ENCODE measurements at places on chromosomes 11 and 22.

DNA sequence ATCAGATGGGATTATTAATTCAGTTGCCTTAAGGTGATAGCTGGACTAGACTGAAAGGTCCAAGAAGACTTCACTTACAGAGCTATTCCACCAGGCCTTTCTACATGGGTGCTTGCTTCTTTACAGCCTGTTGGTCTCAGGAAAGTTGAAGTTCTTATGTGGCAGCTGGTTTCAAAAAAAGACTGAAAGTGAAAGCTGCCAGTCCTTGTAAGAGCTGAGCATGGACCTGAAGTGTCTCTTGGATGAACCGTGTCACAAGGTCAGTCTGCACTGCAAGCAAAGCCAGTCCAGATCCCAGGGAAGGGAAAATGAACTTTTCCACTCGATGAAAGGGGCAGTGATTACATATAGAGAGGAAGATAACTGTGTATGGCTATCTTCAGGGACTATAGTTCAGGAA is 201.5 kb upstream of the LUZP2 start:
- H3K4me1 ChIP-seq, result no peaks in the 10 kb centered on the region
- H3K36me3 ChIP-seq, result no peaks in the 10 kb centered on the region
- no peaks in the 10 kb centered on the region for H3K27me3 ChIP-seq
- no peak overlapping the region for H3K4me3 ChIP-seq
- no peak overlapping the region for H3K27ac ChIP-seq
- DNase-seq, result no peak

- no peak for DNase-seq
- H3K27ac ChIP-seq, result no peak overlapping the region
- no peak overlapping the region for H3K4me3 ChIP-seq
- H3K36me3 ChIP-seq, result peaks cover 32% of the 10 kb centered on the region
- no peaks in the 10 kb centered on the region for H3K27me3 ChIP-seq
- peaks cover 21% of the 10 kb centered on the region for H3K4me1 ChIP-seq
Observed at GRCh38 chr11:63547061-63547460, 10.5 kb downstream of the PLAAT4 start.

GRCh38 chr11:43579919-43580276 is 100.6 kb upstream of the HSD17B12 start:
- peak overlapping the region; percentile 55 for H3K4me3 ChIP-seq
- peaks cover 26% of the 10 kb centered on the region for H3K4me1 ChIP-seq
- DNase-seq, result no peak
- H3K36me3 ChIP-seq, result peaks cover 3% of the 10 kb centered on the region
- peaks cover 96% of the 10 kb centered on the region for H3K27me3 ChIP-seq

GRCh38 chr22:31154975-31155374 is 5.0 kb upstream of the RNF185 start:
- peaks cover 5% of the 10 kb centered on the region for H3K4me1 ChIP-seq
- H3K36me3 ChIP-seq, result peaks cover 2% of the 10 kb centered on the region
- DNase-seq, result no peak
- H3K27me3 ChIP-seq, result peaks cover 6% of the 10 kb centered on the region
- no peak overlapping the region for H3K27ac ChIP-seq

- no peak overlapping the region for H3K27ac ChIP-seq
- no peaks in the 10 kb centered on the region for H3K4me1 ChIP-seq
- H3K27me3 ChIP-seq, result no peaks in the 10 kb centered on the region
- H3K4me3 ChIP-seq, result no peak overlapping the region
- peaks cover 4% of the 10 kb centered on the region for H3K36me3 ChIP-seq
Observed at GRCh38 chr11:124970925-124971324, 16.9 kb downstream of the CCDC15 start.

DNA sequence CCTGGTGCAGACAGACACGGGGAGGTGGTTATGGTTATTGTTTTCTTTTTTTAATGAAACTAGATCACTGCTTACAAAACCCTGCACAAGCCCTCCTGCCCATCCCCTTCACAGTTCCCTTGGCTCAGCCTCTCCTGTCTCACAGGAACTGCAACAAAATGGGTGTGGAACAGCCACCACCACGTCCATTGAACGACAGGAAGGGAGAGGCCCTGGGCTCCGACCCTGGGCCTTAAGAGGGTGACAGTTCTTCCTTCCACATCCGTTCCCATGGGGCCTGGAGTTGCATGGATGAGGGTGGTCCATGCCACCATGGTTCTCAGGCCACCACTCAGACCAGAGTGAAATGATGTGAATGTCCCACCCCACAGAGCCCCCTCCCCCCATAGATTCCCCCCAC is 15.7 kb downstream of the PRPF19 start:
- no peaks in the 10 kb centered on the region for H3K27me3 ChIP-seq
- H3K4me1 ChIP-seq, result peaks cover 3% of the 10 kb centered on the region
- no peak overlapping the region for H3K27ac ChIP-seq
- peaks cover 31% of the 10 kb centered on the region for H3K36me3 ChIP-seq
- no peak for DNase-seq

DNA sequence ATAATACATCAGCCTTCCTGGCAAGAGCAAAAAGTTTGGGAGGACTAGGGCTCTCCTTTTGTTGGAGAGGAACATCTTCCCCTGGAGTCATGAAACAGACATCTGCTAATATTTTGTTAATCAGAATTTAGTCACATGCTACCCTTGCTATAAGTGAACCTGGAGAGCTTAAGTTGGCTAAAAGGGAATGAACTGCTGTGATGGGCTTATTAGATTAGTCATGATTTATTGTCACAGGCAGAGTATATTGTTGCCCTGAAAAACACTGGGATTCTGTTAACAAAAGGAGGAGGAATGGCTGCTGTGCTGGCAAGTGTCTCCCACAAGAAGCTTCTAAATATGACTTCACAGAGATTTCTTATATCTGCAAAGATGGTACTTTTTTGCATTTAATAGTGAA is 16.0 kb downstream of the TCP11L1 start:
- H3K27me3 ChIP-seq, result no peaks in the 10 kb centered on the region
- no peak overlapping the region for H3K27ac ChIP-seq

DNA sequence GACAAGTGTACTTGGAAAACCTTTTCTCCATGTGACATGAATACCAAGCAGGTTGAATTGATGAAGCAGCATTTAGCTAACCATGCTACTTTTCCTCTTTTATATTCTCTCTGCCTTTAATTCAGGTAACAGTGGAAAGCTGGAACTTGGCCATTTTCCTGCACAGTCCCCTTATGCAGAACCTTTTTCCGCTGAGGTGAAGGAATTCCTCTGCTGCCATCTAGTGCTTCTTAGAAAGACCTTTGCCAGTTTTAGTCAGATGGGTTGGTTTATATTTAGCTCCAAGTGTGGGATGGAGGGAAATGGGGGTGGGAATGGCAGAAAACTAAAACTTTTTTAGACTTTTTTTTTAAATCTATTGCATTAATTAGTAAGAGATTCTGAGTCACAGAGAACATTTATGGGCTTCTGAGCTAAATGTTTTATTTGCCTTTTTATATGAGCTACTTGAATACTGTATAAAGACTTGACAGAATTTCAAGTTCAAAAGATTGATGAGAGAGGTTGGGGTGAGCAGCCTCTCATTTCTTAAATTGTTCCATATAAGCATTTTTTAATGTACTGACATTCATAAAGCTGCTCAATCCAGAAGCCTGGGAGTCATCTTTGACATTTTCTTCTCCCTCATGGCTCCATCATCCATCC is 153.9 kb upstream of the ZC3H12C start:
- H3K36me3 ChIP-seq, result no peaks in the 10 kb centered on the region
- H3K27me3 ChIP-seq, result peaks cover 28% of the 10 kb centered on the region
- no peak overlapping the region for H3K4me3 ChIP-seq
- H3K4me1 ChIP-seq, result no peaks in the 10 kb centered on the region
- DNase-seq, result no peak
- H3K27ac ChIP-seq, result no peak overlapping the region

GRCh38 chr11:64007629-64008282 is 21.5 kb downstream of the OTUB1 start:
- H3K4me1 ChIP-seq, result peaks cover 5% of the 10 kb centered on the region
- no peak for DNase-seq
- H3K36me3 ChIP-seq, result no peaks in the 10 kb centered on the region
- no peak overlapping the region for H3K4me3 ChIP-seq

GRCh38 chr22:30245985-30246813 is at the start of gene LIF:
Gene LIF (minus strand): TSS chr22:30246759. CDS start chr22:30246695, 64 bp downstream.
- peaks cover 38% of the 10 kb centered on the region for H3K36me3 ChIP-seq
- H3K27ac ChIP-seq, result peak within 1 kb of the TSS; percentile 95
- peak; percentile 71 for DNase-seq
- H3K4me1 ChIP-seq, result peaks cover 75% of the 10 kb centered on the region
- peak within 1 kb of the TSS; percentile 92 for H3K4me3 ChIP-seq
- H3K27me3 ChIP-seq, result peaks cover 3% of the 10 kb centered on the region

DNA sequence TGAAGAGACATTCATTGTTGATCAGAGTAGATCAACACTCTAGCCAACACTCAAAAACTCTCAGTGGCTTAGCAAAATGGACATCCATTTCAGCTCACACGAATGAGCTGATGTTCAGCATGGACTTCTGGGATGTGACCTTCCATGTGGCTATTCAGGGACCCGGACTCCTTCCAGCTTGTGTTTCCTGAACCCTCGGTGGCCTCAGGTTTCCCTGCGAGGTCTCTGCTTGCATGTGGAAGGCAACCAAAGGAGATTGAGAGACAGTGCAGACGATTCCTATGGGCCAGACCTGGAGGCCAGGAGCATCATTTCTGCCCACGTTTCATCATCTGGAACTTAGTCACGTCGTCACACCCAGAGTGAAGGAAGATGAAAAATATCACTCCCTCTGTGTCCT is 1137.4 kb downstream of the TBC1D22A start:
- H3K4me3 ChIP-seq, result no peak overlapping the region
- no peak overlapping the region for H3K27ac ChIP-seq
- no peak for DNase-seq
- H3K36me3 ChIP-seq, result no peaks in the 10 kb centered on the region
- no peaks in the 10 kb centered on the region for H3K27me3 ChIP-seq
- no peaks in the 10 kb centered on the region for H3K4me1 ChIP-seq

- peak within 1 kb of the TSS; percentile 66 for H3K4me3 ChIP-seq
- peaks cover 2% of the 10 kb centered on the region for H3K36me3 ChIP-seq
- peak; percentile 83 for DNase-seq
Observed at GRCh38 chr11:68121067-68121899, at the start of gene CHKA. Gene CHKA (minus strand): TSS chr11:68121388. CDS start chr11:68121177, 211 bp downstream.

- no peak overlapping the region for H3K4me3 ChIP-seq
- H3K27me3 ChIP-seq, result peaks cover 58% of the 10 kb centered on the region
- peak; percentile 56 for DNase-seq
- H3K27ac ChIP-seq, result no peak overlapping the region
Observed at GRCh38 chr22:36211237-36211861, 9.7 kb upstream of the APOL4 start.

DNA sequence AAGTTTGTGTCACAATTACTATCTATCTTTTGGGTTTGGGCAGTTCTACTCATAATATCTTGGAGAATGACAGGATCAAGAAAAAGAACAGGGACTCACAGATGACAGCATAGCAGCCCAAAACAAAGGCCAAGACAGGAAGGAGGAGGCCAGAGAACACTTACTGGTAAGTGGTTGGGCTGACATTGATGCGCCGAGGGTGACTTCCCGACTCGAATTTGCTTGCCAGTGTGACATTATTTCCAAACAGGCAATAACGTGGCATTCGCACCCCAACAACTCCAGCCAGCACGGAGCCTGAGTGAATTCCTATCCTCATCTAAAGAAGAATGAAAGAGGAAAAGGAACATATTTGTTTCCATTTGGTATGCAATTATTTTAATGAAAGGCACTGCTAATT is 309.9 kb downstream of the GUCY1A2 start:
- DNase-seq, result no peak
- no peaks in the 10 kb centered on the region for H3K27me3 ChIP-seq
- H3K4me3 ChIP-seq, result no peak overlapping the region
- H3K27ac ChIP-seq, result no peak overlapping the region
- H3K36me3 ChIP-seq, result no peaks in the 10 kb centered on the region

GRCh38 chr11:118155776-118156530 is 3.3 kb upstream of the SCN4B start:
- no peak overlapping the region for H3K27ac ChIP-seq
- peaks cover 83% of the 10 kb centered on the region for H3K27me3 ChIP-seq

DNA sequence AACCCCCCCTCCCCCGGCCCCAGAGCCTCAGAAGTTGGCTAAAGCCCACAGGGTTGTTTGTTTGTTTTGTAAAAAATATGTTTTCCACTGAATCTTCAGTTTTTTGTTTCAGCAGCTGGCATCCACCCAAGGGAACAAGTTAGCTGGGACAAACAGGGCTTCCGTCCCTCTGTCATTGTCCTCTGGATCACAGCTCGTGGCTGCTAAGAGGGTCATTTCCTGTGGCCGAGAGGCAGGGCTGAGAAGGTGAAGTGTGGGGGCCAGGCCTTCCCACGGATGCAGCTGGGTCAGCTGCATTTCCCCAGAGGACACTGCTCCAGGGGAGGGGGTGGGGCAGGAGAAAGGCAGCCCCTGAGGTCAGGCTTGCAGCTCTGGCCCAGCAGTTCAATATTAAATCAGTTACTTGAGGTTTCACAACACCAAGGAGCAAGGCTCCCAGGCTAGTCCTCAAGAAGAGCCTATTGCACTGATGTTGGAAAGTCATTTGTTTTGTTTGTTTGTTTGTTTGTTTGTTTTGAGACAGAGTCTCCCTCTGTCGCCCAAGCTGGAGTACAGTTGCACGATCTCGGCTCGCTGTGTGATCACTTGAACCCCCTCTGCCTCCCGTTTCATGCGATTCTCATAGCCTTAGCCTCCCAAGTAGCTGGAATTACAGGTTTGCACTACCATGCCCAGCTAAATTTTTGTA is 34.4 kb upstream of the SMTN start:
- no peaks in the 10 kb centered on the region for H3K4me1 ChIP-seq
- no peaks in the 10 kb centered on the region for H3K27me3 ChIP-seq
- no peak overlapping the region for H3K27ac ChIP-seq
- no peak overlapping the region for H3K4me3 ChIP-seq

DNA sequence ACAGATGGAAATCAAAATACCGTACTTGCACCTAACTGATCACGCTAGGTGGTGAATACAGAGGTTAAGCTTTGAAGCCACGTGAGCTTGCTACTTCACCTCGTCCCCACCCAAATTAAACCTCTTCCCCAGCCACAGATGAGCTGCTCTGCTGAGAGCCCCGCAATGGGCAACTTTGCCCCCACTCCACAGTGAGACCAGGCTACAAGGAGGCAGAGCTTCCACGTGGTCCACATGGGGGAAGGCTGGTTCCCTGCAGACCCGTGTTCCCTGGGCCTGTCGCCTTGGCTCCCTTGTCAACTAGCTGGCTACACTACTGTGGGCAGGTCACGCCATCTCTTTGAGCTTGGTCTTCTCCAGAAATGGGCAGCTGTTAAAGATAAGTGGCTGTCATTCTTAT is 10.9 kb downstream of the CD5 start:
- peak overlapping the region; percentile 79 for H3K27ac ChIP-seq
- H3K4me1 ChIP-seq, result peaks cover 78% of the 10 kb centered on the region
- no peaks in the 10 kb centered on the region for H3K27me3 ChIP-seq
- H3K36me3 ChIP-seq, result peaks cover 56% of the 10 kb centered on the region
- no peak for DNase-seq

Data from activated CD8-positive, alpha-beta memory T cell treated with anti-CD3 and anti-CD28 coated beads, Interleukin-2, amount 10 ng/mL, durations not matched to agents 7 days and 5 days (primary cell).